ENCODE measurements at places on chromosomes 3 and 15.

- no peak for DNase-seq
Observed at GRCh38 chr3:111737047-111737705, 121.9 kb upstream of the PHLDB2 start.

DNA sequence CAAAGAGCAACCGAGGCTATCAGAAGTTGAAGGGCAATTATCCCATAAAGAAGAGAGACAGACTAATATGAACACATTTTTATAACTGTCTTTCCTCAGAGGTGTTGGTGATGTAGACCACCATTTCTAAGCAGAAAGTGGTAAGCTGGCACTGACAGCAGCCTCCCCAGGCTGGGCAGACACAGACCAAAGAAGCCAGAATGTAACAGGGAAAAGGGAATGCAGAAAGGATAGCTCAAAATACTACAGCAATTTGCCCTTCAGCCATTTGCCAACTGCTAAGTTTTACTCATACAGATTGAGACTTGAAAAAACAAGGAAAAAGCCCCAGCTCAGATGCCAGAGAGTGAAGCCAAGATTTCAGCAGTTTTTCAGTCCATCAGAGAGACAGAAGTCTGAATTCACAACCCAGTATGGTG lies 73.5 kb upstream of the ABI3BP start:
- no peak for DNase-seq

- DNase-seq = no peak
Observed at GRCh38 chr3:66592016-66592761, 91.4 kb upstream of the LRIG1 start.

DNA sequence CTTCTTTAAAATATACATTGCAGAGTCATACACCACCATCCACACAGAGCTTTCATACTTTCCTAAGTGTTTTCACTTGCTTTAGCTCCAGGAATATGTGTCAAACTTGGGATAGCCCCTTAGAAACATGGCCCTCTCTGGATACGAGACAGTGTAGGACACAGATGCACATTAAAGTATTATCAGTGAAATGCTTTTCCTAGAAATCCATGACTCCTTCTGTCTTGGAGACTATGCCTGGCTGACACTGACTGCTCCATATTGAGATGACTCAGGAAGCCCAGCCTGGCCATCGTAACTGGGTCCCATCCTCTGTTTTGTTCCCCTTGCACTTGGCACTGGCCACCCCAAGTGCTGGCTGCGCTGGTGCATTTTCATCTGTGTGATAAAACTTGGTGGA lies 204.8 kb downstream of the PDZRN3 start:
- no peak for DNase-seq

DNA sequence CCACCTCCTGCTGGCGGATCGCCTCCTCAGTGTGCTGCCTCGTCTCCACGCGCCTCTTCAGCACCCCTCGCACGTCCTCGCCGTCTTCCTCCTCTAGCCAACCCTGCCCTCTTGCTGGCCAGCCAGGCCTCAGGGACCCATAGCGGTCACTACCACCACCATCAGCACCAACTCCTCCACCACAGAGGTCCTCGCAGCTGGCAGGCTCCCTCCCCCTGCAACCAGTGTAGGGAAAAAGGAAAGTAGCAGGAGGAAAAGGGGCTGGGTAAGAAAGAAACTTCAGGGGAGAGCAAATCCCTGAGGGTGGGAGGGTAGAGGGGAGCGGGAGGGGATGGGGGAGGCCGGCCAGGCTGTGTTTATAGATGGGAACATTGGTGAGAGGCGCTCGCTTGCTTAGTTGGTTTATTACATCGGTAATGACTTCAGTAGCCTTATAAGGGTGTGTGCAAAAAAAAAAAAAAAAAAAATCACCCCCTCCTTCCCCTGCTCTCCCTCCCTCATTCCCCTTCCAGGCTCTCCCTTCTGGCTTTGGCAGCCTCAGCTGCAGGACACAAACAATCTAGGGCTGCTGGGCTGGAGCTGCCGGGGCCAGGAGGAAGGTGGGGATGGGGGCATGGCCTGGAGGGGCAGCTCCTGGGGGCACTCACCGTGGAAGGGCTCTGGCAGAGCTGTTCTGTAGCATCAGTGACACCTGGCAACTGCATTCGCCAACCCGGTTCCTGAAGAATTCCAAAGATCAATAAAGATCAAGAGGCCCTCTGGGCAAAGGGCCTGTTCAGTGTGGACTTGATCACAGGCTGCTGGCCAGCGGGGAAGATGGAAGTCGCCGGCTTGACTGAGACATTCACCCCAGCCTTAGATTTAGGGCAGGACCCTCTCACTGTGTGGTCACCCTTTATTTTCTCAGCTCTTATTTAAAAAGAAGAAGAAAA lies 116.2 kb upstream of the HACD2 start:
- DNase-seq = no peak

DNA sequence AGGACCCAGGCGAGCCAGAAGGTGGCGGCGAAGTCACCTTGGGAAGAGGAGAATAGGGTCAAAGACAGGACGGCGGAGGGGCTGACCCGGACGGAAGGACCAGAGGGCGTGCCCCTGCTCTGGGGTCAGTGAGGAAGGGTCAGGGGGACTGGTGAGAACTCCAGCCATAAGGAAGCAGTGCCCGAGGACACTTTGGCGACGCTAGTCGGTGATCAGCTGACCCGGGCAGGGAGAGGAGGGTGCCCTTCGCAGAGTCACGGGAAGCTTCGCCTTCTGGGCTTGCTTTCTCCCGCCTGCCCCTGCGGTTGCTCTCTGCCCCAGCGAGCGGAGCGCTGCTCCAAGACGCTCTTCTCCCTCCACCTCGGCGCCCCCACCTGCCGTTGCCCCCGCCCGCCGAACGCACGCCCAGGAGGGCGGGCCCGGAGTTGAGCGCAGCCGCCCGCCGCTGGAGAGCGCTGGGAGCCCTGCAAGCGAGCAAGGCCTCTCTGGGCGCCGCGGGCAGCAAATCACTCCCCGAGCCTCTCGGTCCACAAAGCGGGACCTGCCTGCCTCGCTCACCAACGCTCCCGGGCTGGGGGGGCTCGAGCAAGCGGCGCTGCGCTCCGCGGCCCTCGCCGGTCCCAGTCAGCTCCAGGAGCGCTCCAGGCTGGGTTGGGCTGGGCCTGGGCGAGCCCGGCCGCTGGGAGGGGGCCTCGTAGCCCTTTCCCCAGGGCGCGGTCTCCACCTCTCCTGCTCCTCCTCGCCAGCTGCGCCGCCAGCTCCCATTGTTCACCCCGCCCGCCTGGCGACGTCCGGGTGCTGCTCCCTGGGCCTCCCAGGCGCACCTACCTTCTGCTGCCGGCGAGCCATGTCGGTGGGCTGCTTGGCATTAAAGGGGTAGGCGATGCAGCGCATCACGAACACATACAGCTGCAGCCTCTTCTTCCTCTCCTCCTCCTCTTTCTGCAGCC lies 1.2 kb downstream of the CADPS start:
- no peak for DNase-seq

- DNase-seq = peak; percentile 6
Observed at GRCh38 chr15:94576889-94577533, 345.6 kb downstream of the MCTP2 start.

DNA sequence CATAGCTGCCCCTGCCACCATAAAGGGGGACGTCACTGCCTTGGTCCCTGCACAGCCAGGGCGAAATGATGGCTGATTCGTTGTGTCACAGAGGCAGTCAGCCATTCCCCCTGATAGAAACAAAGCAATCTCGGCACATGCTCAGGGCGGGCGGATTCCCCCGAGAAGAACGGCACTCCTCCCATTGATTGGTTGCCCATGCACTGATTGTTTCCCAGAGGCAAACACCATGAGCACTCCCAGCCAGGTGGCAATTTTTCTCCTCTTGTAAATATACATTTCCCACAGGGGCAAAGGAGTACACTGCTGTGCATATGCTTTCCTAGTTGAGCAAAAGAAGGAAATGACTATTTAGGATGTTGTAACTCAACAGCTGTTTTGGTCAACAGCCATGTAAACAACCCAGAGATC lies 56.5 kb downstream of the KY start:
- DNase-seq = no peak

- DNase-seq = no peak
Observed at GRCh38 chr3:163821841-163822240, 1256.5 kb downstream of the SI start.

DNA sequence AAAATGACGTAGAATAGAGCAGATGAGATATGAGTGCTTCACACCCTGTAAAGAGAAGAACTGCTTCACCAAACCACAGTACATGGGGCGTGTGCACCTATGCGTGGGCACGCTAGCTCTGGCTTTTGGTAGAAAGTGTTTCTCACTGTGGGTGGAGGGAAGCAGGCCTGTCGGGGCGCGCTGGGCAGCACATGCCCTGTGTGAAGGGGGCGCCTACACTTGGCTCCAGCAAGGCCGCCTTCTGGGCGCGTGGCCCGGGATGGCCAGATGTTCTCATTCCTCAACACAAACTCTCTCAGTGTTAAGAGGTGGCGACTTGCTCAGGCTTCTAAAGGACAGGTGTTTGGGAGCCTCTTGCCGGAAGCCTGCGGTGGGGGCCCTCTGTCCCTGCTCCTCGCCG lies 90.0 kb downstream of the FBLN2 start:
- no peak for DNase-seq

DNA sequence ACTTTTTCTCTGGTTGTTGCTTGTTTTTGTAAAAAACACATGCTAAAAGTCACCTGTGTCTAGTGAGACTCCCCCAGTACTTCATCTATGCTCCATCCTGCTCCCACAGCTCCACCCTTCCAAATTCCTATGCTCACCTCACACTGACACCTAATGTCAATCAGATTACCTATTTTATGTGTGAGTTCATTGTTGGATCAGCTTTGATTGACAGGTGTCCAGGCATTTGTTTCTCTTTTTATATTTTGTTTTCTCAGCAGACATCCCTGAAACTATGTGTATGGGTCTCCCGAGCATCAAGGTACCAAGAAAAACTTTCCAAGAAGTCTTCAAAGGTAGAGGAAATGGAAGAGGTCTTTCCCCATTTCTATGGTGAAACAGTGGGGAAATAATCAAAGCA lies 13.4 kb downstream of the RFTN1 start:
- DNase-seq = no peak

- no peak for DNase-seq
Observed at GRCh38 chr3:129421988-129422745, 6.3 kb downstream of the EFCAB12 start.

DNA sequence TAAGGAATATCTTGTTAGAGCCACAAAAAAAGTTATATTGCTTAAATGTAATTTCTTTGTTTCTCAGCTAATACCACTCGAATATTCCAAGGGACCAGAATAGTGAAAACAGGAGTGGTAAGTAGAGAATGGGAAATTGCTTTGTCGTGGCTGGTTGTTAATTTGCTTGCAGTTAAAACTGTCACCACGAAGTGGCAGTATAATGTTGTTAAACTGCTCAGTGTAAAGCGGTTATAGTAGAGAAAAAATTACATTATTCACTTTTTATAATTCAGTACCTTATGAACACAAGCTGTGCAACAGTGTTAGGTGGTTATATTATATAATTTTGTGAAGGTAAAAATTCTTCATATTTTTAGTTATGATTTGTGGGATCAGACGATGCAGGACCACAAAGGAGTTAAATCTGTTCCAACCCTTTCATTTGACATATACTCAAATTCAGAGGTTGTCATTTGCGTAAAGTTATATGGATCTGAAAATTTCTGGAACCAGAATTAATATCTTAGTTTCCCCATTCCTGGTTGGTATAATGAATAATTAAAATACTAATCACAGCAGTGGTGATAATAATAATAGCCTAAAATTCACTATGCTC lies 171.8 kb downstream of the FEZF2 start:
- no peak for DNase-seq

GRCh38 chr3:5846261-5846660 lies 658.8 kb downstream of the EDEM1 start:
- no peak for DNase-seq

DNA sequence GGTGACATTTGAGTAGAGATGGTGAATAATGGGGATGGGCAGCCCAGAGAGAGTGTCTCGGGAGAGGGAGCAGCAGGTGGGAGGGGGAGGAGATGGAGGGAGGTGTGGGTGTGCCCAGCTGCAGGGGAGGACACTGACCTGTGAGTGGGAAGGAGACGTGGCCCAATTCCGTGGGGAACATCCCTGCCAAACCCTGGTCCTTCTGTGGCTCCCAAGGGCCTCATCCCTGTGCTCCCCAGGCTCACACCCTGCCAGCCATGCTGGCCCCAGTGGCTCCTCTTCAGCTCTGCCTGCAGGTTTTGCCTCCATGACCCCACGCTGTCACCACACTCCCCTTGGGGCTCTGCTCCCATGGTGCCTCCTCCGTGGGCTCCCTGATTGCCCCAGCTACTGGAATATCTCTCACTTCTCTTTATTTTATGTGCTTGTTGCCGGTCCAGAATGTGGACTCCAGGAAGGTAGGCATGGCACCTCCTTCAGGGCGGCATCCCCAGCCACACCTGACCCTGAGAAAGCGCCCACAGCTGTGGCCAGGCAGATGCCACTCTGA lies 7.0 kb downstream of the CFAP100 start:
- DNase-seq = no peak

DNA sequence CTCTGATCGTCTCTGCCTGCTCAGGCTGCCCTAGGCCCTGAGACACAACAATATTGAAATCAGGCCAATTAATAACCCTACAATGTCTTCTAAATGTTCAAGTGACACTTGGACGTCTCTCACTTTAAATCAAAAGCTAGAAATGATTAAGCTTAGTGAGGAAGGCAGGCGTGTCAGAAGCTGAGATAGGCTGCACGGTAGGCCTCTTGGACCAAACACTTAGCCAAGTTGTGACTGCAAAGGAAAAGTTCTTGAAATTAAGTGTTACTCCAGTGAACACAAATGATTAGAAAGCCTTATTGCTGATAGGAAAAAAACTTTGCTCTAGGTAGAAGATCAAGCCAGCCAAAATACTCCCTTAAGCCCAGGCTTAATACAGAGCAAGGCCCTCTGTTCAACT lies 2.2 kb downstream of the HPS3 start:
- DNase-seq = no peak

- no peak for DNase-seq
Observed at GRCh38 chr3:150515210-150515609, 31.1 kb downstream of the SERP1 start.

- DNase-seq = peak; percentile 39
Observed at GRCh38 chr3:148992027-148992634, 791 bp downstream of the GYG1 start.

DNA sequence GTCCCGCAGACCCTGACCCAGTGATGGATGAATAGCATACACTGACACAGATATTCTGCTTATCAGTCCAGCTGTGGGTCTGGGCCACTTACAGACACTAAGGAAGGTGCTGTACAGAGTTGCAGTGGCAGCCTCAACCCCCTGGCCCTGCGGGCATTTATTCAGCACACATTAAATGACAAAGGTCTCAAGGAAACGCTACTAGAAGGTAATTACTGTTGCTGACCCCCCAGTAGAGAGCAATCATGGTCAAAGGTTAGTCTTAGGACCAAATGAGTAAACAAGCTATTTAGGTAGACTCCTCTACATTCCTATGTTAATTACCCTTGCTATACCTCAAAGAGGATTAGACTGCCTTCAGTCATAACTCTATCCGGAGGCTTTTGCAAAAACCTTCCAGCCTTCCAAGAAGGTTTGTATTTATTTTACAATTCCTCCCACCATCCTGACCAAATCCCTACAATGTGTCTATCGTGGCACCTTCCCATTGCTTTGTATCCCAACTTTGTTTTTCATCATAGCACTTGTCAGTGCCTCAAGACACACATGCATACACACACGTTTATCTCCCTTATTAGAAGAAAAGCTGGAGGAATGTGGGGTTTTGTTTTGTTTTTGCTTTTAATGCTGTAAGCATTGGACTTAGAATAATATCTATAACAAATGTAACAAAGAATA lies 227.9 kb downstream of the PYDC2 start:
- no peak for DNase-seq

GRCh38 chr3:40713795-40714194 lies 189.0 kb downstream of the ZNF621 start:
- no peak for DNase-seq

Measured in activated CD4-positive, alpha-beta T cell treated with anti-CD3 and anti-CD28 coated beads for 4 hours (primary cell).